ENCODE measurements at places on chromosomes 2 and 18.

DNA sequence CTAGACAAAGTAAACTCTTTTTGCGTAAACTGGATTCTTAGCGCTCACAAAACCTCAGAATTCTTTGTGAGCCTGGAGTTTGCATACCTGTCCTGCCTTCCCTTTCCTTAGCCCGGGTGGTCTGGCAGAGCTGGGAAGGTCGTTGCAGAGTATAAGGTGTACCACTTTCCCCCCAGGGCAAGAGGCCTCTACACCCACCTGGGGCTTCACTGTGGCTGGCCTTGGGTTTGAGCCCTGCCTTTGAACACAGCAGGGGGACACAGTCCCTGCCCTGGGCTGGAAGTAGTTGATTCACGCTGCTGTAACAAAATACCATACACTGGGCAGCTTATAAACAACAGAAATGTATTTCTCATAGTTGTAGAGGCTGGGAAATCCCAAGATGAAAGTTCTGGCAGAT is 133.9 kb downstream of the B3GNT2 start:
- DNase-seq, result no peak

DNA sequence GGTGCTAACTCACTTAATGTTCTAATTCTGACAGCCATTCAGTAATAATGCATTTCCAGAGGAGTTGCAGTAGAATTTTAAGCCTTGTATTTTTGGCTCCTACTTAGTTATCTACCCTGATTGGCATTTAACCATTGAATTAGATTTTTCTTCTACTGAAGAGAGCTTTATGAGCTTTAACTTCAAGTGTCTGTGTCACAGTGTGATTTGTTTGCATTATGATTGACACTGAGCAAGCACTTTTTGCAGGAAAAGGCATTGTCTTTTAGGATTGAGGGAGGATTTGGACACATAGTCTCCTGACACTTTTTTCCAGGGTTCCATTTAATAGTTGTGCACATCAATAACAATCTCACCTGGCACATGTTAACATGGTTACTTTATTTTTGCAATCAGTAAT is 26.7 kb downstream of the LYPD6 start:
- DNase-seq, result no peak

DNA sequence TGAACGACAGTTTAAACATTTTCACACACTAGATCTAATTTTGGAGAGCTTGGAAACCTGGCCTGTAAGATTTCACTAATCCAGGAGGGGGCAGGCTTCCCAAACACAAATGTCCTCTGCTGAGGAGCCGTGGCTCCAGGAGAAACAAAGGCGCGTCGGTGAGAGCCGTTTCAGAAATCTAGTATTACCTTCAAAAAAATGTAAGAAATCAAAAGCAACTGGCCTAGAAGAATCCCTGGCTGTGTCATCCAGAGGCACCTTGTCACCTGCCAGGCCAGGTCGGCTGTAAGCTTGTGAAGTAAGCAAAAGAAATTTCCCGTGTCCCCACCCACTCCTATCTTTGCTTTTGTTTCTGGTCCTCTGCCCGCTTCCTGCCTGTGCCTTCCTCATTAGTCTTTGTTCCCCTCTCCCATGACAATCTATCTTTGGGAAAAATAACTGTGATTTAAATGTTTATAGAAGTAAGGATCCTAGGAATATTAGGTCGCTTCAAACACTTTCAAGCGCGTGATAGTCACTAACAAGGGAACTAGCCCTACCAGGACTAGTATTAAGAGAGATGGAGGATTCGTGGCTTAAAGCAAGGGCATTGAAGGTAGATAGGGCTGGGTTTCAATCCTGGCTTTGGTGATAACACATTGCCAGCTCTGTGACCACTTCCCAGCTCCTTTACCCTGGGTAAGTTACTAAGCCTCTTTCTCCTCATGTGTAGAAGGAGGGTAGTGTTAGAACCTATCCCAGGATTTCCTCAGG is 99.5 kb upstream of the STK39 start:
- DNase-seq, result peak; percentile 31

DNA sequence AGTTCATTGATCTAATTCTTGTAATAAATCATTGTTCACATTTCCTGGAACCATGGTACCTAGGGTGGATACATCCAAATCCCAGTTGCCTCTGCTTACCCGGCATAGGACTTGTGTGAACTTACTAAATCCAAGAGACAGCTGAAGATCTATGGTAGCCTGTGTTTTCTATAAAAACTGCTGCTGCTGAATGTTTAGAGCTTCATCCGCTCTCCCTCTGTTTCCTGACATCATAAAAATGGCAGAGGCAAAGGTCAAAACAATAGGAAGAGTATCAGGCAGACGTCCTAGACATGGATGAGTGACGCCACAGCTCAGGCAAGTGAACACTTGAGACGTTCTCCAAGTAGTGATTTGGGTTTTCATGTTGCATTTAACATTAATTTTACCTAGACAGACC is 258.3 kb downstream of the ALPK2 start:
- DNase-seq, result no peak

DNA sequence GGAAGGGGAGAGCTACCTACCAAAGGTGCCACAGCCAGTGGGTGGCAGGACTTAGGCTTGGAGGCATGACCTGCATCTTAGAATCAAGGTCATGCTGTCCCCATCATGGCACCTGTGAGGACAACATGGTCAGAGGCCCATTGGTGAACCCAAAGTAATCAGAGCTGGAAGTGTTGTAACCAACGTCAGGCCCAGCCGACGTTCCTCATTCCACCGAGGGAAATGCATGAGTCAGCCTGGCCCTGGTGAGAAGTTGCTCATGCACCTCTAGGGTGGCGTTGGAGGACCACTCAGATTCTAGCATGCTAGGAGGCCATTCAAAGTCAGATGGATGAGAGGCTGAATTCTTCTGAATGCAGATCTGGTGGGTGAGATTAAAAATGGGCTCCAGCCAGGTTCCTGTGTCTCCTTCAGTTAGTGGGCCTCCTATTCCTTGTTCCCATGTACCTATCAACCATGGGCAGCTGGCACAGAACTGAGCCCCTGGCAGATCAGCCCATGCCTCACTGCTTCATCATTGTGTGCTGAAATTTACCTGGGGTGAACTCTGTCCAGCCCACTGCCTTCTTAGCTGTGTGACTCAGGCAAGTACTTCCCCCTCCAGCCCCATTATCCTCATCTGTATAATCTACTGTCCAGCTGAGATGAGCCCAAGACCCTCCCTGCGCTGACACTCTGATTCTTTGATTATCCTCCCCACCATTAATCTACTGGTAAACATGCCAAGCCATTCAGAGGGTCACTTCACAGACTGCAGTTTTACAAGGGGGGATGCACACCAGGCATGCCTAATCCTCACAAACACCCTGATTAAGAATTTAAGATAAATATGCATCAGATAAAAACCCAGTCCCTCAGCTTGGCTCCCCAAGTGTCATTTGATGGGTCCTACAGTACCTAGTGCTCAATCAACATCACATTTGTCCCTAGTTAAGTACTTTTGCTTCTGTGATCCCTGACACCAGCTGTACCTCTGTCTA is 14.0 kb downstream of the SLC14A2 start:
- DNase-seq, result no peak

DNA sequence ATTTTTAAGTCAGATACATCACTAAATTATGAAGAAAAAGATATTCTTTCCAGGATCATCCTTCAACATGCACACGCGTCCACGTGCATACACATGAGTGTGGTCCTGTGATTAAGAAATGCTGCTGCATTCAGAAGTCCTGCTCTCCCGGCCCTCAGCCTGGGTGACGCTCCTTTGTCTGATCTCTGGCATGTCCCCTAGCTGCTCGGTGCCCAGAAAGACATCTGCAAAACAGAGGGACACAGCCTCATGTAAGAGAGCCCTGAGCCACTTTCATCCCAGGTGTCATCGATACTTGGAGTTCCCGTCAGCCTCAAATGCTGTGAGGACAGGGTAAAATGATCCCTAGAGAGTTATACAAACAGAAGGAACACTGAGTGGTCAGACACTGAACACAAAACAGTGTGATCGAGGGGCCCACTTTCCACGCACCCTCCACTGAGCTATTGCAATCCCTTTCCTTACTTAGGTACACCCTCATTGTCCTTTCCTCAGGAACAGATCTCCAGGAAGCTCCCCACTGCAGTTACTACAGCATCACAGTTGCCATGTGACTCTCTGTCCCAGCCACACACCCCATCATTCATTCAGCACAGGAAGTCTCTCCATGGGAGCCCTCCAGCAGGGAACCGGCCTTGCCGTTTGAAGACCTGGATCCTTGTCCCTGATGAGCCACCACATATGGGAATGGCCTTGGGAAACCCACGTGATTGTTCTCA is 32.1 kb downstream of the CRACDL start:
- no peak for DNase-seq

DNA sequence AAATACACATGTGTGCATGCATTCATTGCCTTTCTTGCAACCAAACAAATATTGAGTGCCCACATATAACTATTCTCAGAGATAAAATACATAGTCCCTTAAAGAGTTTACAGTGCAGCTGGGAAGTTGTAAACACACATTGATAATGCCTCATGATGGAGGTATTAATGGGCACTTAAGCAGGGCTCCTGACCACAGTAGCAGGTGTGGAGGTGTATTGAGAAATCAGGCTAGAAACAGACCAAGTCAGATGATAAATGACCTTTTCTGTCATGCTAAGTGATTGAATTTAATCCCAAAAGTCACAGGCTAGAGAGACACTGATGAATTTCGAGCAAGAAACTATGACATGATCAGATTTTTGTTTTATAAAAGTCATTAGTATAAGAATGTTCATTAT is 157.7 kb downstream of the ZNF385B start:
- DNase-seq, result no peak

- DNase-seq, result no peak
Measured at GRCh38 chr2:120509991-120510735, 164.2 kb downstream of the INHBB start.

- DNase-seq, result peak; percentile 75
Measured at GRCh38 chr2:113173542-113174375, at the start of gene PSD4. PSD4 (plus strand) TSS chr2:113173971; CDS start chr2:113182457, 8,486 bp downstream.

- DNase-seq, result no peak
Measured at GRCh38 chr2:204732019-204732418, 186.7 kb downstream of the PARD3B start.

- DNase-seq, result no peak
Measured at GRCh38 chr18:23943104-23943503, 71.5 kb upstream of the TTC39C start.

GRCh38 chr2:236086403-236086970 is 81.7 kb downstream of the GBX2 start:
- no peak for DNase-seq

GRCh38 chr2:21727101-21727500 is 603.3 kb downstream of the TDRD15 start:
- DNase-seq, result no peak

GRCh38 chr2:164803776-164804466 is 37.7 kb downstream of the COBLL1 start:
- DNase-seq, result no peak

- no peak for DNase-seq
Measured at GRCh38 chr2:233062451-233062850, 2.3 kb downstream of the INPP5D start.

- no peak for DNase-seq
Measured at GRCh38 chr2:57886161-57886786, 160.3 kb upstream of the VRK2 start.

- no peak for DNase-seq
Measured at GRCh38 chr2:137348301-137348700, 583.0 kb downstream of the THSD7B start.

DNA sequence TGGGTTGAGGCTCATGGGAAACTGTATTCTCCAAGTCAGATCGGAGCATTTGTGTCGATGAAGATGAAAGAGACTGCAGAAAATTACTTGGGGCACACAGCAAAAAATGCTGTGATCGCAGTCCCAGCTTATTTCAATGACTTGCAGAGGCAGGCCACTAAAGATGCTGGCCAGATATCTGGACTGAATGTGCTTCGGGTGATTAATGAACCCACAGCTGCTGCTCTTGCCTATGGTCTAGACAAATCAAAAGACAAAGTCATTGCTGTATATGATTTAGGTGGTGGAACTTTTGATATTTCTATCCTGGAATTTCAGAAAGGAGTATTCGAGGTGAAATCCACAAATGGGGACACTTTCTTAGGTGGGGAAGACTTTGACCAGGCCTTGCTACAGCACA is 336.6 kb downstream of the PAX3 start:
- DNase-seq, result no peak

DNA sequence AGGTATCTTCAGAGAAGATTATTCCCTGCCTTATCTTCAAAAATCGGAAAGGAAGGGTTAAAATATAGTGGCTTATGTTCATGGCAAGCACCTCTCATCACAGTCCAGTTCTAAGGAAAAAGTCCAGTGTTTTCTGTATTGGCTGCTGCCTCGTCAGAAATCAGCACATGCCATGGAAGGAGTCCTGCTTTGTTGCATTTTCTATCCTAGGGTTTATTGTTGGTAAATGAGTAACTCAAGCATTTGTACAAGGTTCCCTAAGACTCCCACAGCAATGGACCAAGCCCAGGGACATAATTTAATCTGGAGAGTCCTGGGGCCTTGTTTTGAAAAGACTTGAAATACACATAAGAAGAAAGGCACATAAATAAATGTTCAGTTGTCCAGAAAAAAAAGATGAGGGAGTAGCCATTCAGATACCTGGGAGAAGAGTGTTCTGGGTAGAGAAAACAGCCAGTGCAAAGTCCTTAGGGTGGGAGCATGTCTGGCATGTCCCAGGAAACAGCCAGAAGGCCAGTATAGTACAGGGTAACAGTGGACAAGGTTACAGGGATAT is 26.4 kb downstream of the NBEAL1 start:
- no peak for DNase-seq

GRCh38 chr2:24152413-24153197 is 22.2 kb upstream of the FAM228A start:
- DNase-seq, result no peak

GRCh38 chr2:98867539-98868309 is 68.3 kb downstream of the CRACDL start:
- DNase-seq, result no peak

DNA sequence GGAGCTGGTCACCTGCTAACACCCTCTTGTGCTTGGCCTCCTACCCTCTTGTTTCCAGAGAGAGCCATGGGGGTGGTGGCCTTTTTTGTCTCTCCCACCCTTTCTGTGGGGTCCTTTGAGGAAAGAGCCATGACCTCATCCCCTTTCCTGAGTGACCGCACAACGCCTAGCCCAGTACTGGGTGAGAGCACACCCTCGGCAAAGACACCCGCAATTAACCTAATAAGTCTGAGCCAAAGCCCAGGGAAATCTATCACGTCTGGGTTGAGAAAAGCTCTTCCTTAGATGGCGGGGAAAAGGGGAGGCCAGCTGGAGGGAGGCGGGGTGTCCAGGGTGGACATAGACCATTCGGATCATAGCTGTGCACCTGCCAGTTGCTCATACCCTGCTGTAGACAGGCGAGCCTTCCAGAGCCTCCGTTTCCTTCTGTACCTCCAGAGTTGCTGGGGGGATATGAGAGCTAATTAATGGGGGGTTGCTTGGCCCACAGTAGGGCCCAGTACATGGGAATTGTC is 93.7 kb upstream of the MCFD2 start:
- no peak for DNase-seq

GRCh38 chr2:144519934-144520731 is at the start of gene ZEB2:
ZEB2 (minus strand) TSS chr2:144520119; CDS start chr2:144517350, 2,769 bp downstream.
- DNase-seq, result no peak

- no peak for DNase-seq
Measured at GRCh38 chr18:39801010-39801409, 2154.0 kb upstream of the PIK3C3 start.

GRCh38 chr2:238426568-238427434 is at the start of gene ASB1:
ASB1 (plus strand) TSS chr2:238426927; CDS start chr2:238427071, 144 bp downstream.
- peak; percentile 74 for DNase-seq

GRCh38 chr2:68727683-68728375 is 6.8 kb upstream of the ARHGAP25 start:
- no peak for DNase-seq
